NCI-H187 (cell line): ENCODE measurements at places on chromosomes 7 and 10.

GRCh38 chr10:12644380-12645144 lies 295.2 kb downstream of the CAMK1D start:
- no peak for DNase-seq

DNA sequence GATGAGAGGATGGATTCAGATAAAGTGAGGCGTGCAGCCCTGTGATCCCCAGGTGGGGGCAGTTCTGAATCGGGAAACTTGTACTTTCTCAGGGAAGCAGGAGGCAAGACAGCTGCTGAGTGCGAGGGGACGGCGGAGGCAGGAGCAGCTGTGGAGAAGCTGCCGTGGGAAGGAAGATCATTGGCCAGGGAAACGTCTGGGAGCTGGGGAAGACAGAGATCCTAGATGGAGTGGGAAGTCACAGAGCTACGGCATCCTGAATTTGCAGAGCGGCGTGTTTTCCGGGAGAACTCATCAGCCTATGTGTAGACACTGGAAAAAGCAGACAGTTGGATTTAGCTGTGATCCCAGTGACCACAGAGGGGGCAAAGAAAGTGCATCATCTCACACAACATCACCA lies 9.2 kb downstream of the PRKCQ start:
- no peak for DNase-seq

DNA sequence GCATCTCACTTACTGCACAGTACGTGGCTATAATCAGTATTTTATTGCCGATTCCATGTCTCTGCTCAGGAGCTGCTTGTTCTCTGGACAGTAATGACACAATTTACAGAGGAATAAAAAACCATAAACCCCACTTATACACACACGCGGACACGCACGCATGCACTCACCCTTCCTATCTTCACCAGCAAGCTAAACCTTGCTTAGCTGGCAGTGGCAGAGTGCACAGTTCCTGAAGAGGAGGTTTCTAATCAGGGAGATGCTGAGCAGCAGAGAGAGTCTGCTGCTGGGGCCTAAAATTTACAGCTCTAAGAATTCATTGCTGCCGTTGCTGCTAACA lies 66.3 kb downstream of the SND1 start:
- no peak for DNase-seq

- DNase-seq, result no peak
Measured at GRCh38 chr10:127129104-127129503, 67.3 kb downstream of the INSYN2A start.

DNA sequence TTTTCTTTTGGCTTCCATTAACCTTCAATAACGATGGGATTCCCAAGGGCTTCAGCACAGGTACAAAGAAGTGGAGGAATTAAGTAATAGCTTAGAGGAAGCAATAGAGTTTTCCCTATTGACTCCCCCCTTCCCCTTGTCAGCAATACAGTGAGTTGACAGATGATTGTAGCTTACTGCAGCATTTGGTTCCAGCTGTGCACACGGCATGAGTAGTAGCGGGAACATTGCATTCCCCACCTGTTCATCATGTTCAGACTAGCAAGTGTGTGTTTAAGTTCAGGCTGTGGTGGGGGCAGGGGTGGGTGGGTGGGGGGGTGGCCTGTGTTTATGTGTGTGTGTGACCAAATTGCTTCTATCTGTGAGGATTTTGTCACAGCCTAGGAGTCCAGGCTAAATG lies 4.6 kb upstream of the ADRA2A start:
- DNase-seq, result no peak

DNA sequence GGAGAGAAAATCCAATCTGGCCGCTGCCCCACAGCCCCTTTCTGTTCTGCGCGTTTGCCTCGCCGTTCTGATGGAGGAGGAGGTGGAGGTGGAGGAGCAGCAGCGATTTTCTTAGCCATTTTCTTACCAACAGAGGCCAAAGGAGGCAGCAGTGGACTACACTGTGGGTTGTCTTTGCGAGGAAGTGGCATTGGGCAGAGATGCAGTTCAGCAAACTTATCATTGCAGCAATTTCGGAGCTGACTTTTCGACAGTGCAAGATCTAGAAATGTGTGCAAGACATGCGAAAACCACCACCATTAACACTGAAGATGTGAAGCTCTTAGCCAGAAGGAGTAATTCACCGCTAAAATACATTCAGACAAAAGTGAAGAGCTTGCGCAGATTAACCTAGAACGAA lies 1.9 kb upstream of the ARL4A start:
- DNase-seq, result no peak

- no peak for DNase-seq
Measured at GRCh38 chr10:75838486-75838885, 407.1 kb downstream of the LRMDA start.

DNA sequence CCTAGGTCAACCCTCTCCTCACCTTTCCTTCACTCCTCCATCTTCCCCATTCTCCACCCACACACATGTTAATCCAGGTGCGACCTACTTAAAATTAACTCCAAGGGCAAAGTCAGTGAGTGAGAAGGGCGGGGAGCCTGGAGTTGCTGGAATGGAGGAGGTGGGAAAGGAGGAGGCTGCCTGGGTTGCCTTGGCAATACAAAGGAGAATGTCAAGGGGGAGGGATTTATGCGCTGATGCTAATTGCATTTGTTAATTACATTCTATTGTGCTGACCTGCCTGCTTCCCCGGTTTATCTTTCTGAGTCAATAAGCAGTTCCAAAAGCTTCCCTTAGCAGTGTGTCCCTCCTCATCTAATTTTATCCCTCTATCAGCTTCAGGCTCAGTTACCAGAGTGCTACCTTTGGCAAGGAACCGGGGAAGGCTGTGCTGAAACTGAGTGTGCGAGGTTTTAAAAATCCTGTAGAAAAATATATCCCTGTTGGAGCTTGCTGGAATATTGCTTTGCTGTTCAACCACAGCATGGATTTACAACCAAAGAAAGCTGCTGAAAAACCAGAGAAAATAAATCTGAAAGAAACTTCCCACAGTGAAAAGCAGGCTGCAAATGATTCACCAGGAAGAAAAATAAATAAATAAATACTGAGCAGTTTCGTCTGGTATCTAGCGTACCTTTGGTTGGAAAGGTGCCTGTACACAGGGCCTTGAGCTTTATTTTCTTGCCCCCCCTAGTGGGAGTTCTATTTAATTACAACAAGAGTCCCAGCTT lies 113.2 kb upstream of the DGKB start:
- peak; percentile 64 for DNase-seq

GRCh38 chr7:117251687-117252086 lies 71.2 kb downstream of the WNT2 start:
- DNase-seq, result no peak

DNA sequence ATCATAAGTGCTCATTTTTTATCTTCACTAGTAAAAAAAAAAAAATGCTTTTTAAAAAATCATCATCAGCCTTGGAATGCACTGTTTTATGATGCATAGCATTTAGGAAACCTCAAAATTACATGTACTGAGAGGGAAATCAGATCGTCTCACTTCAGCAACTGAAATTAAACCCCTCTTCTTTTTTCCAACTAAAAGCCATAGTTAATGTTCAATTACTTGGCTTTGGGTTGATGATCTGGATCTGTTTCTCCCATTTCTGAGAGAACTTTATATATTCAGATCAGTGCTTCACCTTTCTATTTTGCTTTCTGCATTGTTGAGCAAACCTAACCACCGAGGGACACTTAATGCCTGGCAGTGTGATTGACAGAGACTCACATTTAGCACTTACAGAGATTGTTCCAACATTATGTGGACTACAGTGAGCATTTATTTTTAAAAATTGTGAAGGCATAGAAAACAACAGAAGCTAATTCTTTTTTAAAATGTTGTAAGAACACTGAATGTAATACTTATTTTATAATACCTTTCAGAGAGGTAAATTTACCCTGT lies 678.4 kb downstream of the PHTF2 start:
- DNase-seq, result no peak

DNA sequence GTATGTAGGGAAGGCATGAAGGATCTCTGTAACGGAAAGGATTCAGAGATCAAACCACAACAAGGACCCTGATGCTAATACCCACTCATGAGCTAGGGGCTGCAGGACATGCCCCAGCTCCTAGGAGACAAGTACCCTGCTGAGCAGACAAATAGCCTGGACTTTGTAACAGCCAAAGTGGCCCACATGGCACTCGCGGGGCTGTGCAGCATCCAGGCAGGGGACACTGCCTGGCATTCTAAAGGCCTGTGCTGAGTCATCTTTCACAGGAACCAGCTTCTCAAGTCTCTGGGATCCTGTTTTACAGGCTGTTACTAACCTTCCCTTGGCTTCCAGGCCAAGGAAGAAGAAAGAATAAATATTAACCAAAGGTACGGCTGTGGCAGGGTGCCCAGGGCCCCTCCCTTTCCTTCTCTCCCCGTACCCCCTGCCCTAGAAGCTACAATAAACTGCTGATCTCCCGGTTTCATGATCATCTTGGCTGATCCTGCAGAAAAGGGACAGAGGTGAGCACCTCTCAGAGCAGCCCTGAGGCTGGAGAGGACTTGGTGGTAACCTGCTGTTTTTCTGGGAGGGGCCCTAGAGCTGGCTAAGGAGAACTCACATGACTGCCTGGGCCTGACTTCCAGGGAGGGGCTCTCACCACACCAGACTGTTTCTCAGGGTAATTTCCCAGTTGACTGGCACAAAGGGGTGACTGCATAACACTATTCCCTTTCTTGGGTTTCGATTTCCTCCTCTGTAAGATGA lies 4.2 kb upstream of the RPEL1 start:
- no peak for DNase-seq

GRCh38 chr7:32515890-32516550 lies 20.7 kb downstream of the AVL9 start:
- no peak for DNase-seq

DNA sequence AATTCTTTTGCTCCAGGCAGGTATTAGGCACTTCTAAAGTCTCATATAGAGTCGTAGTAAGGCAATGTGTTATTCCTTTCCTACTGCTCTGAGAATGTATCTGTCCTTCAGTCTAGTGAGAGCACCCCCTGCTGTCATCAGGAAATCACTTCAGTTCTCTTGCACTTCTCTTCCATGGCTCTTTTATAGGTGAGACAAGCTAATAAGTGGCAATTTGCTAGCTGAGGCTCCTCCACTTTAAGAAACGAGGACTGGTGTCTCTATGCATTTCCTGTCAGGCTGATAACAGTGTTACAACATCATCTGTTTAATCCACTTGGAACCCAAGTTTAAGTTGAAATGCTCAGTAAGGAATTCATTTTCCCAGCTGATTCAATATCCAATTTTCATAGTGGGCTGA lies 350.6 kb downstream of the TFEC start:
- DNase-seq, result peak; percentile 29

- DNase-seq, result no peak
Measured at GRCh38 chr10:3068968-3069737, 1.8 kb downstream of the PFKP start.

- DNase-seq, result no peak
Measured at GRCh38 chr10:61389887-61390286, 63.3 kb downstream of the TMEM26 start.

GRCh38 chr10:101535949-101536348 lies 52.1 kb downstream of the POLL start:
- DNase-seq, result no peak

GRCh38 chr10:34249634-34250033 lies 565.5 kb downstream of the PARD3 start:
- no peak for DNase-seq

DNA sequence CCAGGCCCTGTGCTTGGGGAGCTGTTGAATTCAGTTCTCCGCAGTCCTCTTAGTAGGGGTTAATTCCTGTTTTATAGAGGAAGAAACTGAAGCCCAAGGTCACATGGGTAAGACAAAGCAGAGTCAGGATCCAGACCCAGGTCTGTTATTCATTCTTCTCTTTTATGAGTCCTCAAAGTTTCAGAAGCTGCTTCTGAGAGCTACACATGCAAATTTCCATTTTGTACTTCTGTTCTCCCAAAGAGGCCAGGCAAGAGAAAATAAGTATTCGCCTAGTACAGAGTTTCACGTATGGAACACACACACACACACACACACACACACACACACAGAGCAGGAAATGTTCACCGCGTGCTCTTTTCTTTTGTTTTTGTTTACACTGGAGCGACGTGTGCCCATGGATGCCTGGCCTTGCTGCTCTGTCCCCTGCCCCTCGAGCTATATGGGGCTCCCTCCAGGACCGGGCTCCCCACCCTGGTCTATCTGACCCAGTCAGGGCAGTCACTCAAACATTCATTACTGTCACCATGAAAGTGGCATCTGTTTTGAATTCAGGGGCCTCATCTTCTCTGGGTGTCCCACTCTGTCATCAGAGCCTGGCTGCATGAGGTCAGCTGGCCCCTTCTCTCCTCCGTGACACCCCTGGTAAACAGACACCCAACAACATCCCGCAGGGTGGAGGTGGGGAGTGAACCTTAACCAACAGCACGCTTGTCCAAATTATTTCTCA lies 84.4 kb downstream of the TNS3 start:
- DNase-seq, result no peak

DNA sequence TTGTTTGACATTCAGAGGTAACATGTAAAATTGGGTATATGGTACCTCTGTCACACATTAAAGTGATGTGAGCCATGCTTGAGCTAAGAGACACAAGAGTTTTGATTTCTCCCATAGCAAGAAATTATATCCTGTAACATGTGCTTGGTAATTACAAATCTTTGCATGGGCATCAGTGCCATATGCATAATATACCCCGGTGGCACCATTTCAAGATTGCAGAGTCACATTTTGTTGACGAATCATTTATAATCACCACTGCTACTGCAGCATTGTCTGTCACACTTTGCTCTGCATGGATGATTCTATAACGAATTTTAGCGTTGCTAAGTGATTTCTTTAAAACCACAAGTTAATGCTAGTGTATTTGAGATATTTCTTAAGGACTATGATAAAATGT lies 443.7 kb upstream of the LRRN3 start:
- no peak for DNase-seq

GRCh38 chr10:85995791-85996190 lies 370.8 kb downstream of the GRID1 start:
- DNase-seq, result no peak

DNA sequence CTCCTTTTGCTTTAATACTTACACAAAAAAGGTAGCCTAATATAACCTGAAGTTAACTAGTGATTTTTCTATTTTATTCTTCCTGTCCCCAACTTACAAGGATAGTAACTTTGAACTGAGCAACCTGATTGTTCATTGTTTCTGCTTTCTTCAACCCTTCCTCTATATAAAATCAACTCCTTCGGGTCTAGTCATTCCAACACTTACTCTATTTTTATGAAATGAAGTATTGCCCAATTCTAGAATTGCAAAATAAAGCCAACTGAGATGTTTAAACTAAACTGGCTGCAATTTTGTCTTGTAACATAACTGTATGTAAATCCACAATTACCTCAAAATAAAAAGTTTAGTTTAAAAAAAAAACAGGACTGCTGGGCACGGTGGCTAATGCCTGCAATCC lies 20.3 kb upstream of the DNA2 start:
- no peak for DNase-seq

- DNase-seq, result no peak
Measured at GRCh38 chr10:63922468-63923284, 401.5 kb downstream of the REEP3 start.

DNA sequence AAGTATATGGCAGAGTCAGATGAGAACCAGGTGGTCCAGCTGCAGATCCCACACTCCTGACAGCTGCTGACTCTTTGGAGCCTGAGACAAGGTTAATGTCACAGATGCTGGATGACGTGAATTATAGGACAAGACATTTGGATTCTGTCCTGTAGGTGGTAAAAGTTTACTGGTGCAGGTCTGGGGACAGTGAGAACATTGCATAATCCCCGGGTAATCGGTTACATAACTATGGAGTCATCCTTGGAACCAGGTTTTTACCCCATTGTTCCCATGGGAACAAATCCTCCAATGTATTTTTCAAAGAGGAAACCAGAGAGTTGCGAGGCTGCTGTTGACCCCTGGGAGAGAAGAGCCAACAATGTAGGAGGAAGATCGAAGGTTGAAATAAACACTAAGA lies 27.5 kb upstream of the ZCCHC24 start:
- DNase-seq, result no peak

- no peak for DNase-seq
Measured at GRCh38 chr10:3401491-3401938, 228.9 kb upstream of the PITRM1 start.

GRCh38 chr10:16520900-16521299 lies 779 bp downstream of the C1QL3 start:
- DNase-seq, result no peak
